Activated naive CD4-positive, alpha-beta T cell (primary cell): ENCODE measurements at places on chromosomes 2 and 18.

- no peak for DNase-seq
Observed at GRCh38 chr2:27781496-27781895, 10.0 kb downstream of the MRPL33 start.

GRCh38 chr2:234198976-234199375, 148.5 kb downstream of the SPP2 start:
- no peak for DNase-seq

DNA sequence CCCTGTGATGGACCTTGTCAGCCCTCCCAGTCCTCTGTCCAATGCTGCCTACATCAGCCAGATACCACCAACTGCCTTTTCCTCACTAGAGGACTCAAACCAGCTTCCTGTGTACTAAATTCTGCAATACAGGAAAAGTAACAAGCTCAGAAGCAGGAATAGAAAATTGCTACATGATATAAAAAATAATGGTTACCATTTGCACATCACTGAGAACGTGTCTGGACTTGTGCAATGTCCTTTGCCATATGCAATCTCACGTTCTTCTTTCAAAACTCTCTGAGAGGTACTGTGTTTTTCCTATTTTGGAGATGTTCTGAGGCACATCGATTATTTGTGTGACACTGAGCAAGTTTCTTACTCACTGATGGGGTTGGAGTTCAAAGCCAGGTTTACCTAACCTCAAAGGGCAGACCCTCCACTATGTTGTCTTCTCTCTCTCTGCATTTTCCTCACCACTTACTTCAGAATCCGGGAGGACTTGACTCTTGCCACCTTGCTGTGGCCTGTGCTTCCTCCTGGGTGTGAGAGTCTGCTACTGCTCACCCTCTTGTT, 12.1 kb downstream of the UPP2 start:
- no peak for DNase-seq

- no peak for DNase-seq
Observed at GRCh38 chr2:204272089-204272488, 273.2 kb upstream of the PARD3B start.
